Left lobe of liver (tissue), 2 donors: ENCODE measurements at places on chromosomes 7 and 10. TPM values are rescaled to one million over a fixed set of nuclear protein-coding genes. Genes with fewer than 3 reads are reported as not detected.

PODXL gene
- 2.7 TPM for total RNA-seq

TEX47 gene
- not detected for total RNA-seq

MAGI2 gene
- total RNA-seq: 2.9 TPM

PGAM2 gene
- total RNA-seq: not detected

PROSER2 gene
- 38.3 TPM for total RNA-seq

H2BK1 gene
- total RNA-seq: not detected

FOXI2 gene
- not detected for total RNA-seq

CUZD1 gene
- 1.6 TPM for total RNA-seq

RET gene
- total RNA-seq: 1.1 TPM

WIPF3 gene
- total RNA-seq: 0.73 TPM

NPY4R gene
- not detected for total RNA-seq

RTKN2 gene
- total RNA-seq: 0.05 TPM

RHOBTB1 gene
- 3.6 TPM for total RNA-seq

SFTPA1 gene
- total RNA-seq: 4.6 TPM
